ENCODE measurements at places on chromosomes 3 and 15.
A peak's percentile ranks its signal among the peaks of the same experiment; 100 is the strongest.

- DNase-seq = no peak
These were observed 33.1 kb upstream of the FOXP1 start for GRCh38 chr3:71616571-71617021.

- DNase-seq = no peak
These were observed 441.7 kb downstream of the TBL1XR1 start for GRCh38 chr3:176755552-176755951.

GRCh38 chr15:80934761-80935221, 54.8 kb downstream of the MESD start:
- peak; percentile 37 for DNase-seq

DNA sequence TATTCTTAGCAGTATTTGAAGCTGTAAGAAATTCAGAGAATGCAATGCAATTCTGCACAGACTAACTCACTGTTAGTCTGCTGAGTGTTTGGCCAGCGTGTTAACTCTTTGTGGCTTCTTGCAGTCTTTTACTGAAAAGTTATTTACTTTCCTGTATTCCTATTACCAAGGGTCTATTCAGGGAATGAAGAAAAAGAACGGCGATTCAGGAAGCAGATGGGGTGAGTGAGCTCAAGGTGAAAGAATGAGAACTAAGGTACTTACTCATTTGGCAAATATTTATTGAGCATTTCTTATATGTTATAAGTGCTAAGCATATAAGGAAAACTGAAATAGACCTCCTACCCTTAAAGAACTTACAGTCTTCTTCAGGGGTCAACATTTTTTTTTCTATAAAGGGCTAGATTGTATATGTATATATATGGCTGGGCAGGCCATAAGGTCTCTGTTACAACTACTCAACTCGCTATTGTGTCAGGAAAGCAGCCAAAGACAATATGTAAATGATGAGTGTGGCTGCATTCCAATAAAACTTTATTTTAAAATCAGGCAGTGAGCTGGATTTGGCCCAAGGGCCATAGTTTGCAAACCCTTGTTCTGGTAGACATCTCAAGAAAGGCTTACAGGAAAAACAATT, 271.9 kb upstream of the GADL1 start:
- peak; percentile 7 for DNase-seq

DNA sequence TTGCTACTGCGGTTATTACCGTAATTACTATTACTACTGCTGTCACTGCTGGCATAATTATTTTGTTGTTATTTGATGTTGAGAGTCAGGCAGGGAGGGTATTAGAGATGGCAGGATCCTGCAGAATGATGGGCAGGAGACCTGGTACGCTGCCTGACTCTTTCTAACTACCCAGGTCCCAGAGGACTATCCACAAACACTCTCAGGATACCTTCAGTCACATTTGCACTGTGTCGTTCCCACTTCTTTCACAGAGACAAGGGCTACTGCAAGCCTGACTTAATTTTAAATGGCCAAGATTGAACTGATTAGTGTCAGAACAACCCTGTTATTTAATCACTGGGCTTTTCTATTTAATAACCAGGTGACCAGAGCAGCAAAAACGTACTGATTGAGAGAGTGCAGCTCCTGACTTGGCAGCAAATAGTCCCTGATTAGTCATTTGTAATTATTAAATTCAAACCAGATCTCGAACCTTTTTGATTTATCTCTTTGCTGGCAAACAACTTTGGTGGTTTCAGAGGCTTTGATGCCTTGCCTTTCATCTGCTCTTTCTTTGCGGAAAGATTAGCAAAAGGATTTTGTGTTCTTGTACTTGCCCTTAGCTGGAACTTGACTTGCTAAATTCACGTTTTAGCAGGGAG, 88.8 kb upstream of the ARHGEF3 start:
- no peak for DNase-seq

GRCh38 chr3:64353226-64353625, 128.0 kb upstream of the PRICKLE2 start:
- DNase-seq = no peak

DNA sequence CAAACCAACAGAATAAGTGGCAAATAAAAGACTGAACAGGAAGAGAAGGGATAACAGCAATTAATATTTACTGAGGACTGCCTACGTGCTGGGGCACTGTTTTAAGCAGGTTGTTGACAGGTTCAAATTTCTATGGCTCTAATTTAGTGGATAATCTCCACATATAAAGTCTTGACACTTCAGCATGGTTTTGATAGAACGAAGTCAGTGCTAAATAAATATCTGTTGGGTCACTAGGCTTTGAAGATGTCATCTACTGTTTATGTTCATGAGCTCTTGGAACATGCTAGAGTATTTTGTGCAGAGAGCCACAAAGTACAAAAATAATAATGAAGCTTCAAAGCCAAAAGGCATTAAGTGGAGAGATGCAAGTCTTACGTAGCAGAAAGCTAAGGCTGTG, 74.0 kb downstream of the SFMBT1 start:
- DNase-seq = no peak

- no peak for DNase-seq
These were observed 377.3 kb downstream of the PDCD6IP start for GRCh38 chr3:34175636-34176176.

- no peak for DNase-seq
These were observed 117.0 kb downstream of the MBNL1 start for GRCh38 chr3:152385761-152386160.
